ENCODE measurements at places on chromosomes 4 and X.

DNA sequence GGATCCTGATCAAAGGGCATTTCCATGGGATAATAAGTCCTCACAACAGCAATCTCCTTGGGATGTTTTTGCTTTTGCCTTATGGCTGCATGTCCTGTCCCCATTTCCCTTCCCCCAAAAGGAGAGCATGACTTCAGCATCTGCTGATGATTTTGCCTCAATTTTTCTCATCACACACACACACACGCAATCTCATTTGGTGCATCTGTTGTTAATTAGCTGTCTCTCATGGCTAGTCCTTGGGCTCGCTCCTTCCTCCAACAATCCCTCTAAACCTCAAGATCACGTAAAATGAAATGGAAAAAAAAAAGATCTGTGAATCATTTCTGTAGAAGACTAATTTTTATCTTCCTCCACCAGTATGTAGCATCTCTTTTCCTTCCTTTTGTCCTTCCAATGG lies 153.6 kb downstream of the RBMX2 start:
- DNase-seq = no peak

- DNase-seq = no peak
Observed at GRCh38 chr4:36638273-36638811, 356.9 kb downstream of the DTHD1 start.

DNA sequence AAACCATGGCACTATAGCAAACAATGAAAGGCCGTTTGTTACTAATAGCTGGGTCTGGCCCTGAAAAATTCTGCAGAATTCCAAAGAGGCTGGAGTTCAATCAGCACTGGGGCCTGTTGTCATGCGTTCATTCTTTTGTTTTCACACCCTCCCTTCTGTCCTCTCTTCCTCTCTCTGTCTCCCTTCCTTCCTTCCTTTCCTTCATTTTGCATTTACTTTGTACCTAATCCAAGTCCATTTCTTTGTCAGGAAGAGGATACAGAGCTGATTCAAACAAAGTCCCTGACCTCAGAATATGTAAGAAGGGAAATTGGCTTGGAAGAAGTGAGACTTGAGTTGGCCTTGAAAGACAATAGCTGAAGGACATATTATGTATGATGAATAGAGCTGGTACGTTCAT lies 119.6 kb upstream of the LDB2 start:
- no peak for DNase-seq

- DNase-seq = no peak
Observed at GRCh38 chr4:93828995-93829819, 654 bp downstream of the ATOH1 start.

- no peak for DNase-seq
Observed at GRCh38 chrX:3307881-3308280, 38.6 kb downstream of the MXRA5 start.

- DNase-seq = no peak
Observed at GRCh38 chrX:16920075-16920474, 26.4 kb upstream of the REPS2 start.

GRCh38 chrX:102659790-102660757 lies 8.8 kb downstream of the GPRASP1 start:
- DNase-seq = peak; percentile 86

- no peak for DNase-seq
Observed at GRCh38 chrX:135009838-135010237, 12.5 kb downstream of the RTL8B start.

DNA sequence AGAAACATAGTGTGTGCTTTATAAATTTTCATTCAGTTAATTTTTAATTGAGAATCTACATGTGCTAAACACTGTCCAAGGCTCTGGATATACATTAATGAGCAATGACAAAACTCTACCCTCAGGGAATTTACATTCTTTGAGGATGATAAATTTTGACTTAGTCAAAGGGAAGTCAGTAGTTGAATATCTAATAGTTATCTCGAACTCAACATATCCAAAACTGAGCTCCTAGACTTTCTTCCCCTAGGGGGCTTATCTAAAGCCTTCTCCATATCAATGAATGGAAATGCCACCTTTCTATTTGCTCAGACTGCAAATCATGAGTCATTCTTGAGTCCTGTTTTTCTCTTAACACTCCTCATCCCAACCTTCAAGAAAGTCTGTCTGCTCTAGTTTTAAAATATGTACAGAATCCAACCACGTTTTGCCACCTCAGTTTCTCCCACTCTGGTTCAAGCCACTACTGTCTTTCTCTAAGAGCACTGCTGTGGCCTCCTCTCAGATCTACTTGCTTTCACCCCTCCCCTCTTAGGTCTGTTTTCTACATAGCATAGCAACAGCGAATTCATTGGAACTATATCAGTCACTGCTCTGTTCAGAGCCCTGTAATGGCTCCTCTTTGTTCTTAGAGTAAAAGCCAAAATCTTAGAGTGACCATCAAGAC lies 9.5 kb downstream of the PARM1 start:
- DNase-seq = no peak

GRCh38 chr4:15757054-15757453 lies 21.1 kb upstream of the CD38 start:
- no peak for DNase-seq

- peak; percentile 58 for DNase-seq
Observed at GRCh38 chr4:128863312-128864075, 54.0 kb downstream of the JADE1 start.

DNA sequence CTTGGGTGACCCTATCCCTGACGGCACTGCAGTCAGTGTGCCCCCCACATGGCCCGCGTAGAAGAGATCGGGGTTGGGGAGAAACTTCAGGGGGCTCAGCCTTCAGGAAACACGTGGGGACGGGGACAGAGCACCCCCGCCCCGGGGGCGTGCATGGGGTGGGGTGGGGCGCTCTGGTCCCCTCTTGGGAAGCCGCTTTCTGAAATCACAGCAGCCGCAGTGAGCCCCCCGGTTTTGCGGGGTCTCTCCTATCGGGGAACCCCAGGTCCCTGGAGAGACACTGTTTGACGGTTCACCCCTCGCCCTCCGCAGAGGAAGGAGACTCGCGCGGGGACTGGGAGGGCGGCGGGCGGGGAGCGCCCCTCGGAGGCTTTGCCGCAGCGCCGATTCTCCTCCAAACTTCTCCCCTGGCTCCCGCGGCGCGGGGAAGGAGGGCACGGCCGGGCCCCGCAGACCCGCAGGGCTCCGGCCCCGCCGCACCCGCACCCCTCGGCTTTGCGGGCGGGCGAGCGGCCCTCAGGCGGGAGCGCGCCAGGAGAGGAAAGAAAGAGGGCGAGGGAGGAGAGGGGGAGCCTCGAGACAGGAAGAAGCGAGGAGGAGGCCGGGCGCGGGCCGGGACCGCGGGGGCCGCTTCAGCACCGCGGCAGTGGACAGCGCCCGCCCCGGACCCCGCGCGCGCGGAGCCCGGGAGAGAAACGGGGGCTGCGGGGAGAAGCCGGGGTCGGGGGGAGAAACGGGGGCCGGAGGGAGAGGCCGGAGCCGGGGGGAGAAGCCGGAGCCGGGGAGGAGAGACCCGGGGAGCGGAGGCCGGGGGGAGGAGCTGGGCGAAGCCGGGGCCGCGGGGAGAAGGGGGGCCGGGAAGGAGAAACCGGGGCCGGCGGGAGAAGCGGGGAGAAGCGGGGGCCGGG lies 612 bp downstream of the CPLX1 start:
- DNase-seq = no peak

- DNase-seq = no peak
Observed at GRCh38 chr4:151238477-151238876, 38.5 kb upstream of the PRSS48 start.

GRCh38 chr4:15552557-15553362 lies 83.1 kb downstream of the CC2D2A start:
- no peak for DNase-seq

DNA sequence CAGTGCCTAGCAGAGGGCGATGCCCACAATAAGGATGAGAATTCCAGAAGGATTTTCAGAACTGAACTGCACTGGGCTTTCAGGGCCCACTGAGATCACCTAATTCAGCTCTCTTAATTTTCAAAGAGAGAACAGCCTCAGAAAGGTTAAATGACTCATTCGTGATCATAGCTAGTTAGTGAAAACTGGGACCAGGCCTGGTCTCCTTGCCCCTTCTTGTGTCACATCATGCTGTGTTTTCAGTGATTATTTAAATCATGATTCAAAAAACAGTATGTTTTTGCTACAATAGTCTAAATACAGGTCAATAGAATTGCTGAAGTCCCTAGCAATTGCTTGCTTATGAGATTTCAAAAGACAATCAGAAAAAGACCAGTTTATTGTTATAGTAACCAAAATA lies 136.4 kb upstream of the PLAC1 start:
- no peak for DNase-seq

GRCh38 chr4:162535121-162535520 lies 371.3 kb upstream of the FSTL5 start:
- DNase-seq = no peak
